HTR-8/SVneo (cell line): ENCODE measurements at places on chromosomes 2 and 18.

GRCh38 chr2:136114382-136114781, 3.6 kb downstream of the CXCR4 start:
- no peak for DNase-seq

DNA sequence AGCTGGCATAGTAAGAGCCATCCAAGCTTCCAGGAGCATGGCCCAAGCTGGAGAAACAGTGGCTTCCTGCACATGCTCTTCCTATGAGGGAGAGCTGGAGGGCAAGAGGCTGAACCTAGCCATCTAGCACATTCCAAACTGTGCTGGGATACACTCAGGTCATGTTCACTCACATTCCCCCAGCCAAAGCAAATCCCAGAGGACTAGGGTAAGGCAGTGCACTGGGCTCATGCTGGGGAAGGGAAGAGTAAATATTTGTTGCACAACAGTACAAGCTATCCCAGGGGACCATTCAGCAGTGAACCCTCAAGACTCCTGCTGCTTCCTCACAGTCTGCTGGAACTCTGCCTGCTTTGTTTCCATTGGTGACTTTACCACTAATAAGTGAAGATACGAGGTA, 20.7 kb upstream of the GYPC start:
- DNase-seq: no peak

DNA sequence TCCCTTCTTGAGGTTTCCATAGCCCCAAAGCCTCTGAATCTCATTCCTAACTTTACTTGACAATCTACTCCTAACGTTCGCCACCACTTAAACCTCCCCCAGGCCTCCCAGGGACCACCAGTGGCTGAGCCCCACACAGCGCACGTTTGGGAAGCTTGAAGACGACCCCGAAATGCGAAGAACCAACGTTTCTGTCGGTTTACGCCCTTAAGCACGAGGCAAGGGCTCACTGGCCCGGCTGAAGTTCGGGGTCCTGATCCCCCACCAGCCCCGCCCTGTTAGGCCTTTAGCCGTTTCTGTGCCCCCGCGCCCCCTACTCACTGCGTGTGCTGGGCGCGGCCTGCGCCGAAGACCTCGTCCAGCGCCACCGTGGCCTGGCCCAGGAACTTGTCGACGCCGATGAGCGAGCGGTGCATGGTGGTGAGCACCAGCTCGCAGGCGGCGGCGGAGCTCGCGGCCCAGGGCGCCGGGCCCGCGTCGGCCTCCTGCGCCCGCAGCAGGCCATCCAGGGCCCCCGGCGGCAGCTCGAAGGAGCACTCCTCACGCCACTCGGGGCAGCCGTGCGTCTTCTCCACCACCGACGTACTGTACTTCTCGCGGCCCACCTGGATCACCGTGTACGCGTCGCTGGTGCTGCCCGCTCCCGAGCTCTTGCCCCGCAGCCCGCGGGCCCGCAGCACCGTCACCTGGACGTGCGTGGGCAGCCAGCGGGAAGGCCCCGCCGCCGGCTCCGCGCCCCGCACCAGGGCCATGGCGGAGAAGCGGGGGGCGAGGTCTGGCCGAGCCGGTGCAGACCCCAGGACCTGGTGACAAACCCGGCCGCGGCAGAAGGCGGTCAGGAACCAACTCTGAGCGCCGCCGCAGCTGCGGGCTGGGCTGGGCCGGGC, 479 bp downstream of the RAB11FIP5 start:
- DNase-seq: peak; percentile 38

- DNase-seq: peak; percentile 48
Measured at GRCh38 chr2:105977212-105977611, 216.9 kb downstream of the UXS1 start.

GRCh38 chr2:9126540-9126939, 80.1 kb upstream of the ASAP2 start:
- no peak for DNase-seq

DNA sequence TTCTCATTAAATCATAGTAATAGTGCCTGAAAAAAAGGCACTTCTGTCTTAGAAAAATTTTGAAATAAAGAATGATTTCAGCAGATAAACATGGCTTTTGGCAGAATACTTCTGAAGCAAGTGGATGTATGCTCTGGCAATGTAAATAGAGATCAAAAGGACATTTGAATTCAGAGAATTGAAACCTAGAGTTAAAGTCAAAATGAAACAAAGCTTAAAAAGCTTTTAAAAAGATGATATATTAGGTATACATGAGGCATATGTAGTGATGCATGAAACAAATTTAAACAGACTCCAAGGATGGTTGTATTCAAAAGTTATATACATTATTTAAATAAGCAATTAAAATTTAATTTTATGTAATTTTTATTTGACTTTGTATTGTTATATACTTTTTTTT, 1344.5 kb upstream of the TMEFF2 start:
- no peak for DNase-seq

- DNase-seq: no peak
Measured at GRCh38 chr2:102103992-102104871, 38.3 kb upstream of the IL1R1 start.

DNA sequence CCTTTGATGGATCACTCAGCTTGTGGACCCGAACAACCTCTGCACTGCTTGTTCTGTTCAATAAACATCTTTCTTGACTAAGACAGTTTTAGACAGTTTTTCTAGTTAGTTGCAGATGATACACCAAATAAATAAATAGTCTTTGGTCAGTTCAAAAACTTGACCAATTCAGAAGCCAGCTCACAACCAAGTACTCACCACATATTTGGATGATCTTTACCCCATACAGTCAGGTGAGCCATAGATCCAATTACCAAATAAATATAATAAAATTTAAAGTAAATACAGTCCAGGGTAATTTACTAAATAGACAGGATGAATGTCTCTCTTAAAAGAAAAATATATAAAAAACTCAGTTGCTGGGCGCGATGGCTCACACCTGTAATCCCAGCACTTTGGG, 18.2 kb downstream of the SCN3A start:
- DNase-seq: no peak

DNA sequence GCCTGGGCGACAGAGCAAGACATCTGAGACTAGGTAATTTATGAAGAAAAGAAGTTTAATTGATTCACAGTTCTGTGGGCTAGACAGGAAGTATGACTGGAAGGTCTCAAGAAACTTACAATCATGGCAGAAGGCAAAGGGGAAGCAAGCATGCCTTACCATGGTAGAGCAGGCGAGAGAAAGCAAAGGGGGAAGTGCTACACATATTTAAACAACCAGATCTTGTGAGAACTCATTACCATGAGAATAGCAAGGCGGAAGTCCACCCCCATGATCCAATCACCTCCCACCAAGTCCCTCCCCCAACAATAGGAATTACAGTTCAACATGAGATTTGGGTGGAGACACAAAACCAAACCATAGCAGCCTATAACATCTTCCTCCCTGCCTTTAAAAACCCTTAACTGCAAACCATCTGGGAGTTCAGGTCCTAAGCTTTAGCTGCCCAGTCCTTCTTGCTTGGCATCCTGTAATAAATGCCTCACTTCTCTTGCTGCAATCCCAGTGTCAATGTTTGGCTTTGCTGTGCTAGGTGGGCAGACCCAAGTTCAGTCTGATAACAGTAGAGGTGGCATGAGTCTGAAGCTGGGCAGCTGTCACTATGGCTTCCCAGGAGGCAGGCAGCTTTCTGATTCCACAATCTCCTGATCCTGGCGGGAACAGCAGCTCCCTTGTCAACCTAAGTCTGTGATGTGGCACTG, 11.2 kb upstream of the SP5 start:
- no peak for DNase-seq

GRCh38 chr2:185393091-185393490, 345.5 kb upstream of the FSIP2 start:
- DNase-seq: no peak

DNA sequence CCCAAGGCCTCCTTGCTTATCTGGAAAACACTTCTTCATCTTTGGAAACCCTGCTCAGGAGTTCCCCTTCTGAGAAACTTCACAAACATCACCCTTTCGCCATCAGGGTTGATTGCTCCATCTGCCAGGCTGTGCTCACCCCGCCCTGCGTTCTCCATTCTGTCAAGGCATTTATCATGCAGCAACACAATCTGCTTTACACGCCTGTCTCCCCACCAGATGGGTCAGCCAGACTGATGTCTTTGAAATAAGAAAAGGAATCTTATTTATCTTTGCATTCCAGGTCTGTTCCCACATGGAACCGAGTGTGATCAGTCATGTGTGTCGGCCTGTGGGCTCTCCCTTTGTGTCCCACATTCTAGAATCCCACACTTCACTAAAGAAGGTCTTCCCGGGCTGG, 110.0 kb upstream of the ARL4C start:
- no peak for DNase-seq

GRCh38 chr2:130380096-130380934, 24.5 kb downstream of the PTPN18 start:
- no peak for DNase-seq

GRCh38 chr2:70258532-70258875, 567 bp downstream of the PCYOX1 start:
- DNase-seq: no peak

- peak; percentile 48 for DNase-seq
Measured at GRCh38 chr18:8988260-8988871, 114.1 kb upstream of the NDUFV2 start.
